Jurkat, Clone E6-1 (cell line): ENCODE measurements at places on chromosomes 4 and X.

GRCh38 chr4:164768516-164768915, 14.6 kb downstream of the SMIM31 start:
- DNase-seq, result no peak

- DNase-seq, result peak; percentile 56
Measured at GRCh38 chr4:147984065-147984777, 252.3 kb downstream of the ARHGAP10 start.

DNA sequence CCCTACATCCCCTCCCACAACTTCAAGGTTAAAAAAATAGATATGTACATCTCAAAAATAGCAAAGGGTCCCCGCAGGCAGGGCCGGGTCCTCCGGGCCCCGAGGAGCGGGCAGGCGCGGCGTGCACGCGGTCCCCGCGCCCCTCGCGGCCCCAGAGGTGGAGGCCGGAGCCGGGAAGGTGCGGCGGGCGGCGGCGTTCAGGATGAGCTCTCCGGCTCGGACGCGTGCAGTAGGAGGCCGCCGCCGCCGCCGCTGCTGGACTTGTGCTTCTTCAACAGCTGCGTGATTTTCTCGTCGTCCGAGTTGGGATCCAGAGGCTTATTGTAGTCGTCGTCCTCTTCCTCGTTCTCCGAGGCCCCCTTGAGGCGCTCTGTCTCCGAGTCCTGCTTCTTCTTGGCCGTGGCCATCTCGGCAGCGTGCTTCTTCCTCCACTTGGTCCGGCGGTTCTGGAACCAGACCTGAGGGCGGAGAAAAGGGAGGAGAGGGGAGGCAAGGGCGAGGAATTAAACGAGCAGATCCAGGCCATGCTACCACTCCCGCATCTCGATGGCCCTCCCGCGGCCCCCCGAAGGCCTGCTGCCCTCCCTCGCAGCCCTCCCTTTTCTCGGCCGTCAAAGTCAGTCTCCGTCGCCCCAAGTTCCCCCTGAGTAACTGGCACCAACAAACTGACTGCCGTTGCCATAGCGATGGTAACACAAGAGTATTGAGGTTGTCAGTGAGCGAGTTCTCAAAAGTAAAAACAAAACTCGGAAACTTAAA, 5.8 kb downstream of the NKX6-1 start:
- no peak for DNase-seq

- DNase-seq, result peak; percentile 7
Measured at GRCh38 chrX:104195489-104196084, 29.3 kb downstream of the FAM199X start.

DNA sequence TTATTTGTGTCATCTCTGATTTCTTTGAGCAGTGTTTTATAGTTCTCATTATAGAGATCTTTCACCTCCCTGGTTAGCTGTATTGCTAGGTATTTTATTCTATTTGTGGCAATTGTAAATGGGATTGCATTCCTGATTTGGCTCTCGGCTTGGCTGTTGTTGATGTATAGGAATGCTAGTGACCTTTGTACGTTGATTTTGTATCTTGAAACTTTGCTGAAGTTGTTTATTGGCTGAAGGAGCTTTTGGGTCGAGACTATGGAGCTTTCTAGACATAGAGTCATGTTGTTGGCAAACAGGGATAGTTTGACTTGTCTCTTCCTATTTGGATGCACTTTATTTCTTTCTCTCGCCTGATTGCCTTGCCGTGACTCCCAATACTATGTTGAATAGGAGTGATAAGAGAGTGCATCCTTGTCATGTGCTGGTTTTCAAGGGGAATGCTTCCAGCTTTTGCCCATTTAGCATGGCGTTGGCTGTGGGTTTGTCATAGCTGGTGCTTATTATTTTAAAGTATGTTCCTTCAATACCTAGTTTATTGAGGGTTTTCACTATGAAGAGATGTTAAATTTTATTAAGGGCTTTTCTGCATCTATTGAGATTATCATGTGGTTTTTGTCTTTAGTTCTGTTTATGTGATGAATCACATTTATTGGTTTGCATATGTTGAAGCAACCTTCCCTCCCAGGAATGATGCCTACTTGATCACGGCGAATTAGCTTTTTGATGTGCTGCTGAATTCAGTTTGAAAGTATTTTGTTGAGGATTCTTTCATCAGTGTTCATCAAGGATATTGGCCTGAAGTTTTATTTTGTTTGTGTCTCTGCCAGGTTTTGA, 72.7 kb upstream of the BOD1L1 start:
- DNase-seq, result no peak

DNA sequence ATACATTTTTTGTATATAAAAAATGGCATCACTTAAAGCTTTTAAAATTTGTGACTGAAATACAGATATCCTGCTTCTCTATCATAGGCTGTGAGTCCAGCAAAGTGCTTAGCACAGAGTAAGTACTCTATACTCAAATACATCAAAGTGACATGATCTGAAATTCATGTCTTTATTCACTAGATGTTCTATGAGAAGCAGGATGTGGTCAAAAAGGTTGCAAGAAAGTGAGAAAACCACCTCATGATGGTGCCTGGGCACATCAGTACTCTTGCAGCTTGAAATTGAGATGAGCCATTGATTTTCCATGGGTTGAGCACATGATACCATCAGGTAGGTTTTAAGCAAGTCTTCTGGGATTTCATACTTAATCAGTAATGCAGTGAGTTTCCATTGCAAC, 20.4 kb upstream of the SFRP2 start:
- DNase-seq, result peak; percentile 69

DNA sequence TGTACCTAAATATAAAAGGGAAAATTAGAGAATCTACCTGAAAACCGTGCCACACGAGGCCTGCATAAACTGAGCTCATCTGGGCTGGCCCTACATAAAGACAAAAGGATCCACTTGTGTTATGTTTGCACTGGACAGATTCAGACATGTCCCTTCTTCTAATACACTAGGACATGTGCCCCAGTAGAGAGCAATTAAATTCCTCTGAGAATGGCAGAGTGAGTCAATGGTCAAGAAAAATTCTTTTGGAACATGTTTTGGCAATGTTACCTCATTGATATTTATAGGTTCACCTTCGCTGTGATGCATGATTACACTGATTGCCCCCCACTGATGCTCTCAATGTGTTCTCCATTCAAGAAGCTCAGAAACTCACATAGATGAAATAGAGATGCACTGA, 95.2 kb downstream of the MANBA start:
- no peak for DNase-seq

DNA sequence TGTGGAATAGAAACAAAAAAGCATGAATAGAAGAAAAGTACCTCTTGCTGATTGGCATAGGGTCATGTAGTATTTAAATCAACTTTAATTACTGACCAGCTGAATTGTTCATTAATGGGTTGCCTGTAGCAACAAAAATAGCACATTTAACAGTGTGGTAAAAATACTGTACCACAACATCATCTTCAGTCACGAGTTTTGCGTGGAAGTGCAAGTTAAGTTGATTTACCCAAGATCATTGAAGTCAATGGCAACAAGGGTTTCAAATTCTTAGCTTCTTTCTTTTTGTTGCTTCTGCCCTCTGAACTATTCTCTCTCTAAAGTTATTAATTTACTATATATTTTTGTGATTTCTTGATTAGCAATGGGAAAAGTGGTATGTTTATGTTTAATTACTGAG, 526.6 kb downstream of the C4orf33 start:
- peak; percentile 57 for DNase-seq

DNA sequence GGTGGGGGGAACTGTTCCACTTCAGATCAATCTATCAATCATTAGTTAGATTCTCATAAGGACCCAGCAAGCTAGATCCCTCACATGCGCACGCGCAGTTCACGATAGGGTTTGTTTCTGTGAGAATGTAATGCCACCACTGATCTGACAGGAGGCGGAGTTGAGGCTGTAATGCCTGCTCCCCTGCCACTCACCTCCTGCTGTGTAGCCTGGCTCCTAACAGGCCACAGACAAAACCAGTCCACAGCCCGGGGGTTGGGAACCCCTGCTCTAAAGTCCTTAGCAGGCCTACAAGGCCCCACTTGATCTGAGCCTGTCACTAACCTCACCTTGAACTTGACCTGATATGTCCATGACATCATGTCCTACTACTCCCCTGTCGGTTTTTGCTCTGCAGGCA, 30.3 kb downstream of the ARL9 start:
- DNase-seq, result no peak

- DNase-seq, result no peak
Measured at GRCh38 chr4:24769571-24769970, 25.8 kb upstream of the SOD3 start.

- DNase-seq, result no peak
Measured at GRCh38 chr4:59979061-59979460, 1221.1 kb upstream of the ADGRL3 start.

- no peak for DNase-seq
Measured at GRCh38 chr4:169756971-169757574, 671 bp downstream of the HPF1 start.

DNA sequence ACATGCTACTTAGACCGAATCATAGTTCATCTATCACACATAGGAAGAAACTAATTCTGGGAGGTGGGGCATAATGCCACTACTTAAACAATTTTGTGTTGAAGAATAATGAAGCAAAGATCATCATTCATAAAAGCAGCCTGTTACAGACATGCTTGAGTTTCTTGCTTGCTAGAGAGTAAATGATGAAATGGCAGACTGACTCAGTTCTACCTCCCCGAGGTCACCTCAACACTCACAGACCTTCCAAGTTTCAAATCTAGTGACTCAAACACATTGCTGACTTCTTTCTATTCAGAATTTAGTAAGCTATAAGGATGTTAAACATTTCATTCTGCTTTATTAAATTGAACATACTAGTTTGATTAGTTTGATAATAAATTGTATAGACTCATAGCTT, 636.5 kb upstream of the FRG1 start:
- no peak for DNase-seq

DNA sequence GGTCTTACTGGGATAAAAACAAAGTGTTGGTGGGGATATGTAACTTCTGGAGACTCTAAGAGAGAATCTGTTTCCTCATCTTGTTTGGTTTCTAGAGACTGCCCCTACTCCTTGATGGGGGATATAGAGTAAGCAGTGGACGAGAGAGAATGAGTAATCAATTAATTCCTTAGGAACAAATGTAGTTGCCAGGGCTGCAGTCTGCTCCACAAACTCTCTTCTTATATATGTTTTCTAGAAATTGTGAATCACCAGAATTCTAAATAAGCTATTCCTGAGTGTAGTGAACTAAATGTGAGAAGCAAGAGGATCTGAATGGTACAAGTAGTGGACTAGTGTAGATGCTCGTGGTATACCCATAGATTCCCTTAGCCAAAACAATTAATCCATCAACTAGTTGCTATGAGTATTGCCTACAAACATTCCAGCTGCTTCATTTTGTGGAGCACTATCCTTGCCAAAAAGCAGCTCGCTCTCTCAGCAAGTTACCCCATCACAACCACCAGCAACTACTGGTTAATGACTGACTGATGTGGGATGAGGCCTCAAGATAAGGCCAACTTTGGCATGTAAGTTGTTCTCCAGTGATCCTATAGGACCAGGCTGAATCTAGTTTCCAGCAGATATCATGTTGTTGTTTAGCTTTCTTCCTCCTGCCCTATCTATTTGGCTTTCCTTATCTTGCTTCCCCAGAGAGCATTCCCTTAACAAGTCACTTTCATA, 273.0 kb downstream of the SLC7A11 start:
- DNase-seq, result no peak

- no peak for DNase-seq
Measured at GRCh38 chrX:134625315-134625718, 33.0 kb downstream of the PLAC1 start.

GRCh38 chrX:153779891-153780677, 757 bp upstream of the SRPK3 start:
- no peak for DNase-seq

GRCh38 chr4:37440501-37440900, 196.0 kb downstream of the NWD2 start:
- no peak for DNase-seq

- no peak for DNase-seq
Measured at GRCh38 chr4:38024206-38024509, 64.0 kb downstream of the PTTG2 start.

- DNase-seq, result no peak
Measured at GRCh38 chr4:7327341-7327885, 107.3 kb downstream of the PSAPL1 start.

DNA sequence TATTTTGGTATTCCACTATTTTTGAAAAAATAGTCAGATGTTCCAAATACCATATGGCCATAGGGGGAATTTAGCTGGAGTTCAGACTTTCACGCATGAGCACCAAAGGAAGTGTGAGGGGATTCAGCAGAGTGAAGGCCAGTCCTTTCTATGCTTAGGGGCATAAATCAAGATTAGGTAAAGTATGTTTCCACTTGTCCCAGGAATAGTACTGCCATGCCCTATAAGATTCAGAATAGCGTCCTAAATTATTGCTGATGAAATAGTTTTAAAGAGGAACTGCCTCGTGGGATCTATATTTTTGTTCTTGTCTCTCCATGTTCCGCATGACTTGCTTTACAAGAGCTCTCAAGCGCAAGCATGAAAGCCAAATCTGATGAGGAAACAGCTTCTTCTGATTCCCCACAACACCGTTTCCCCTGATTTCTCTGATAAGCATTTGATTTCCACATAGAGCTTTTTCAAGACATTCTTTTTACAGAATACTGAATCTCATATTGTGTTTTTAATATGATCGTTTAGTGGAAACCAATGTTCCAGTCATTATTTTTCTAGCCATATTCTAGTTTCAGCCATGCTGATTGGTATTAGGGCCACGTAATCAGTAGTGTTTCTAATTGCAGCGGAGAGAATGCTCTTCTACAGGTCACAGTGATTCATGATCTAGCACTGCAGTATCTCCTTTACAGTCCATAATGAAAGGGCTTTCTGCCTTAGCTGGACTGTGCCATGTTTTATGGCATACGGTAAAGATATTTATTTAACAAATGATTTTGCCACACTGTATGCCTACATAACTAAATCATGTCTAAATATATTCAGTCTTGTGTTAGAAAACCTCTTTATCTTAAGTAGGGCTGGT, 492.3 kb downstream of the CENPC start:
- no peak for DNase-seq
